ENCODE measurements at places on chromosomes 13 and 19.
A peak's percentile ranks its signal among the peaks of the same experiment; 100 is the strongest.

- no peak for DNase-seq
Measured at GRCh38 chr13:41766439-41766838, 194.5 kb downstream of the VWA8 start.

DNA sequence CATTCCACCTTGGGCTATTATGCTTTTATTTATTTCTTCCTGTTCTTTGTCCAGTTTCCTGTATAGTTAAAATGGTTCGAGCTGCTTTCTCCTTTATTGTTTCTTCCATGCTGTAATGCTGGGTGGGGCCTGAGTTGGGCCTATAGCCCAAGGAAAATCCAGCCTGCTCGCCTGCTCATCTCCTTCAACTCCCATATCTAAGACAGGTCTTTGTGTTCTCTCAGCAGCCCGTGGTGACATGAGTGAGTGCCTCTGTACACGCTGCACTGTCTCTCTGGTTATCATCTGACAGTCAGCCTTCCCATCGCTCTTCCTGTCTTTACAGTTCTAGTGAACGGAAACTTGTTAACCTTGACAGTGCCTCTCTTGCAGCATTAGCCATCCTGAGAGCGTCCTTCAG is 221.9 kb upstream of the SLC10A2 start:
- peak; percentile 19 for DNase-seq

GRCh38 chr13:78215458-78216108 is 297.0 kb upstream of the EDNRB start:
- peak; percentile 4 for DNase-seq

DNA sequence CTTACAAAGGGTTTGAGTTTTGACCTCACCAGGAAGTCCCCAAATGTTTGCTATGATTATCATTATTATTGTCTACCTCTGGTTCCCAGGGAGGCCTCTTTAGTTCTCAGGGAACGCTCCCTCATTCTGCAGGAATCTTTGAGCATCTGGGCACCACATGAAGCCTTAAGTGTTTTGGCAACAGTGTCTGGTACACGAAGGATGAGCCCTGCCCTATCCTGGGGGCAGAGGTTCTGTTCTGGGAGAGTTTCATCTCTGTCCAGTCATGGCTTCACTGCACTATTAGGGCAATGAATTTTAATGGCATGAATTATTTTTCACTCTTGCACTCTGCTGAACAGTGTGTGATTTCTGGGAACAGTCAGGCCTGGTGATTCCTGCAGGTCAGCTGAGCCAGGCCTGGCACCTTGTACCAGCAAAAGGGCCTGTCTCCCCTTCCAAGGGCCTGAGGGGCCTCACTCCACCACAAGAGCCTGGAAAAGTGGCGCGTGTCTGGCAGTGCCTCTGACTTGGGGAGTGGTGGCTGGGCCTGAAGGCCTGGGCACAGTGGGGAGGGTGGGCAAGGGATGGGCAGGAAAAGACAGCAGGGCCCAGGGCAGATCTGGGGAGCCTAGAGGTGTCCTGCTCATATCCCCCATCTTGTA is 4.6 kb downstream of the FAM187B start:
- peak; percentile 13 for DNase-seq

GRCh38 chr13:99354371-99354951 is 47.3 kb upstream of the GPR183 start:
- DNase-seq: peak; percentile 39

- DNase-seq: no peak
Measured at GRCh38 chr13:59745392-59745788, 418.3 kb downstream of the DIAPH3 start.

GRCh38 chr13:50518131-50518530 is 325.4 kb downstream of the DLEU7 start:
- no peak for DNase-seq
